ENCODE measurements at places on chromosomes 11 and 22.

- DNase-seq = no peak
Observed at GRCh38 chr11:87355596-87355995, 317.9 kb downstream of the TMEM135 start.

GRCh38 chr11:57325735-57326048 is 940 bp upstream of the TNKS1BP1 start:
- no peak for DNase-seq

DNA sequence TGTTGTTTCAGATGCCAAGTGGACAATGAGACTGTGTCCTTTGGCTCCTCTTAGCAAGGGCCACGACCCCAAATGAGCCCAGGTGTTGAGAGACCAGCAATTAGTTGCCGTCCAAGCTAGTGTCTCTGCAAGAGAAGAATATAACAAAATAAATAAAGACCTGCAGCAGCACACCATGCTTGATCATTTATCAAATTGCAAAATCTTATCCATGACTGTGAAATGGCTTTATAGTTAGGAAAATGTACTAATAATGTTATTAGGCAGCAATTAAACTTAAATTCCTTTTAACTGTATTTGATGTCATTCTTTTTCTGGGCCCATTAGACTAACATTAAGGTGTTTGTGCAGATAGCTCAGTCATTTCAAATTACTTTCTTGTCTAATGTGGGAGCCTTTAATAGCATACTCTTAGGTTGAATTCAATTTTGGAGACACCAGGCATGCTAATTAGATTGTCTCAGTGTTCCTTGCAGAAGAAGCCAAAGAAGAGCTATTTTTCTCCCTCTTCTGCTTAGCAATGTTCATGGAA is 176.1 kb downstream of the RRAS2 start:
- DNase-seq = no peak

GRCh38 chr11:15882876-15883454 is 473.4 kb downstream of the SOX6 start:
- DNase-seq = no peak

DNA sequence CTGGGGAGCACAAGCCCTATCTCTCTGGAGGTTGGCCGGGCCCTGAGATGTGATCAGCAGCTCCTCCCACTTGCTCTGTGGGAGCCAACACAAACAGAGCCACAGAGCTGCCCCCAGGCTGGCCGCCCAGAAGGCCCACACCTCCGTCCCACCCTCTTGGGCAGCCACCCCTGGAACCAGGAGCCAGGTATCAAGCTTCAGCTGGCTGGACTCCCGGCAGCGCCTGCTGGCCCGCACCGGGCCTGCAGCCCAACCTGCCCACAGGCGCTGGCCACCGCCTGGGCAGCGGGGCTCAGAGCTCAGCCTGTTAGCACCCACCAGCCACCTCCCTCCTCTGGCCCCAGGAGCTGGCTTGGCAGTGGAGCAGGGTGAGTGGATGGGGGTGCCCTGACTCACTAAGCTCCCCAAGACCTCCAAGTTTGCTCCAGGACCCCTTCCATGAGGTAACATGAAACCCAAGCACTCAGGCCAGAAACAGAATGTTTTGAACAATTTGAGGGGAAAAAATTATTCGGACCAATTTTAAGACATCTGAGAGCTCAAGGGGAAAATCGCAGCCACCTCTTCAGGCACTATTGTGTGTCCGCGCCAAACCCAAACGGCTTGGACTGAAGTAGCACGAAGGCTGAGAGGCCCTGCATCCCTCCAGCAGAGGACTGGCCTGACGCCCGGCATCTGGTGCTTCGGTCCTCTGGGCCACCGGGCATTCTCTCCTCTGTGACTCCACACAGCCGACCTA is 450.8 kb downstream of the SOX6 start:
- no peak for DNase-seq

DNA sequence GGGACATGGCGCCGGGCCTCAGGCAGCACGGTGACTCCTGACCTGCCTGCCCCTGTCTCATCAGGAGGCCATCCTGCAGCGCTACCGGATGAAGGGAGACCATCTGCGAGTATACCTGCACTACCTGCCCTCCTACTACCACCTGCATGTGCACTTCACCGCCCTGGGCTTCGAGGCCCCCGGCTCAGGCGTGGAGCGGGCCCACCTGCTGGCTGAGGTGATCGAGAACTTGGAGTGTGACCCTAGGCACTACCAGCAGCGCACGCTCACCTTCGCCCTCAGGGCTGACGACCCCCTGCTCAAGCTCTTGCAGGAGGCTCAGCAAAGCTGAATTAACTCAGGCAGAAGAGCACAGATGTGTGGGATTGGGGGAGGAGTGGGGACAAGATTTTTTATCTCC is 10.2 kb upstream of the ST3GAL4 start:
- DNase-seq = no peak

- no peak for DNase-seq
Observed at GRCh38 chr11:68940651-68941323, 37.1 kb downstream of the IGHMBP2 start.

- no peak for DNase-seq
Observed at GRCh38 chr22:30057375-30057774, 22.9 kb upstream of the HORMAD2 start.

DNA sequence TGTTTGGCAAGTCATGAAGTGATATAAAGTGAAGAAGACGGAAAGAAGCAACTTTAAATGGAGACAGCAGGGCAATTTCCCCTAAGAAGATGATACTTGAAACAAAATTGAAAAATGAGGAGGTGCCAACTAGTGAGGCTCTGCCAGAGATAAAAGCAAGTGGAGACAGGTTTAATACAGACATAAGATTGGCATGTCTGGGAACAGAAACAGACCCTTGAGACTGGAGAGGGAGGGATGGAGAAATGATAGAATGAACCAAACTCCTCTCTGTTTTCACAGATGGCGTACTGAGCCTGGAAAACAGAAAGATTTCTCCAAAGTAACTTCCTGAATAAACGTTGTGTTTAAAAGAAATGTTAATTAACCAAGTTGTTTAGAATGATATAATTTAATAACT is 354.5 kb upstream of the ANO5 start:
- no peak for DNase-seq

DNA sequence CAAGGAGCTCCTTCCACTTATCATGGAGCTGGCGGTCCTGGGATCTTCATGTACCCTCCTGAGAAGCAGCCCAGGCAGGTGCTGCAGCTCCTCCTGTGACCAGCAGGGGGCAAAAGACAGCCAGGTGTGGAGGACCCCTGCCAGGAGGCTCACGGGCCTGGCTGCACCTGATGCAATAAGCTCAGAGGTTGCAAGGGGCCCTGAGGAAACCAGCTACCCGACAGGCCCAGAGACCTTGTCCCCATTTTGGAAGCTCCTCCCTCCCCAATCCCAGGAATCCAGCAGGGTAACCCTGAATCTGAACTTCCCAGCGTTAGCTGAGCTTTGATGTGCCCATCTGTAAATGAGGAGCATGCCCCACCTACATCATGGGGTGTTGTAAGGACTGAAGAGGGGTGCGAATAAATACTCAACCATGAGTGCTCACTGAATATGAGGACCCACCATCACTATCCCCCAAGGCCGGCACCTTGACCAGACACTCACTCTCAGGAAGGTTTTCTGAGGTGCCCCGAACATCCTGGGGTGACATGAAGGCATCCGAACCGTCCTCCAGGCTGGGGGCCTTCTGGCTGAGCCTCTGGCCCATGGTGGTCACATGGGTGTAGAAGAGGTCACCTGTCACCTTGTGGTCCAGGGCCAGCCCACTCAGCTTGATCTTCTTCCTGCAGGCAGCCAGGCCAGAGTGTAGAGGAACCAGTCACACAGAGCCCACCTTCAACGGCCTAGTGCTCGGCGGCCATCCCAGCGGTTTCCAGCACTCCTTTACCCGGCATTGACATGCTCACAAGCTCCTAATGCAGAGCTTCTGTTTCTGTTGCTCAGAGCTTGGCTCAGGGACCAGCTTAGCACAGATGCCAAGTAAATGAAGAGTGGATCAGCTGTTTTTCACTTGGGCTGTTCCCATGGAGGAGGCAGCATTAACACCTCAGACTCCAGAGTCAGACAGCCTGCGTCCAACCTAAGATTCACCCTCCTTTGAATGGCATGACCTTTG is 21.7 kb downstream of the SLC43A1 start:
- DNase-seq = peak; percentile 64

GRCh38 chr11:3902441-3902840 is 47.0 kb downstream of the STIM1 start:
- no peak for DNase-seq

- no peak for DNase-seq
Observed at GRCh38 chr11:126104420-126104819, 41.8 kb upstream of the CDON start.

DNA sequence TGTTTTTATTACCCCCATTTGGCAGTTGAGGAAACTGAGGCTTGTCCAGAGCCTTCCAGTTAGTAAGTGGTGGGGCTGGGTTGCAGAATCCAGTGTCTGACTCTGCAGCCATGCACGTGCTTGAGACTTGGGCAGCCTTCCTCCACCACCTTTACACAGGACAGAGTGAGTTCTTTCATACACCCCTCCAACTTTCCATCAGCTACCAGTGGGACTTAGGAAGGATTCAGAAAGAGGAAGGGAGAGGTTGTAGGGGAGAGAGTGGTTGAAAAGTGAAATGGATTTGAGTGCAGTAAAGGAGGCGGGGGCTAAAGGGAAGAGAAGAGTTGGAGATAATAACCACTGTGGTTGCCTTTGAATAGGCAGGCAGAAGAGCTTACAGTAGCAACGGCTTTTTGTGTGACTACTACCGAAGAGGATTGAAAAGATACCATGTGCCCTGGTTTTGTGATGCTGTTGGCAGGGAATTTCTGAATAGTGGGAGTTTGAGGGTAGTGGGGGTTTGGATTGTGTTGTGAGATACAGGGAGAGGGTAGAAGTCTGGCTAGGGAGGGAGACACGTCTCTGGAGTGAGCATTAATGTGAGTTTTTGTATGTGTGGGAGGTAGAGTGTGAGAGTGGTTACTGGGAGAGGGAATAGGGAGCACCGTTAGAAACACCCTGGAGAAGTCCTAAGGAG is 1.7 kb downstream of the UVRAG start:
- DNase-seq = no peak

DNA sequence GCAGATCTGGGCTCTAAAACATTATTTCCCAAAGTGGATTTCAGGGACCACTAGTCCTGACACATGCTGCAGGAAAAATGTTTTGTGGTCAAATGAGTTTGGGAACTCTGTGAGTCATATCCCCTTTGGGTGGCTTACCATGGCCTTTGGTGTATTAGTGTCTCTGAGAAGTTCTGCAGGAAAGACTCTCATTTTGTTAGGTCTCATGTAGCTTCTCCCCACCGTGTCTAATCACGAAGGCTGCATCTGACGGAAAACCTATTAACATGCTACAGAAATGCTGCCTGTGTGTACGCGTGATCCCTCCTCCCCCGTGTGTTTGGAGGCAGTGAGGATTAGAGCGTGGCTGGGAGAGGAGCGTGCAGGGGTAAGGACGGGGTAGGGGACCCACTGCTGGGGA is 191.7 kb downstream of the ST3GAL4 start:
- DNase-seq = no peak

- no peak for DNase-seq
Observed at GRCh38 chr22:32123657-32124056, 35.4 kb downstream of the C22orf42 start.

- no peak for DNase-seq
Observed at GRCh38 chr11:95135155-95135554, 45.5 kb downstream of the ENDOD1 start.

- no peak for DNase-seq
Observed at GRCh38 chr22:43520632-43521039, 108.8 kb downstream of the MPPED1 start.

DNA sequence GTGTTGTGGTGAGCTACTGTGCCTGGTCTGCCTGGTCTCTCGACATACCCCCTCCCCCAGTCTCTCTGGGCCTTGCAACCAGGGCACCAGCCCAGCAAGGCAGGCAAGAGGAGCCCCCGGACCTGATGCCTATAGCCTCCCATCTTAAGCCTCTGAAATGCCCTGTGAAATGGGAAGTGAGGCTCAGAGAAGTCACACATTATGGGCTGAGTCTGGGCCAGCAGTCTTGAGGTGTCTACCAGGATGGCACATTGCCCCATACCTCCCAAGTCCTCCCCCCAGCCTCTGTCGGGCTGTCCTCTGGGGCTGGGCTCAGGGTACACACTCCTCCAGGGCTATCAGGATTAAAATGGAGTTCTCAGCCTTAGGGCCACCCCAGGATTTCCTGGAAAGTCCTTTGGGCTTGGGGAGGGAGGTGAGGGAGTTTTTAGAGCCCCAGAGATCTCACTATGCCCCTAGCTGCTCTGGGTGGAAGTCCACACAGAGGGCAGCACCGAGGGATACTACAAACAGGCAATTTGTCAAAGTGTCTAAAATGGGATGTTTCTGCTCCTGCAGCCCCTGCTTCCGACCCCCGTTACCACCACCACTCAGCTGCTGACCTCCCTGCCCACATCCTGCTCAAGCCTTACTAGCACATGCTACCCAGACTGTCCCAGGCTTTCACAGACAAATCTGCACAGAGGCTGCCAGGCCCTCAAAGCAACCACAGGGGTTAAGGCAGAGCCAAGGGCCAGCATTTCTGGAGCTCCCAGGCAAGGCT is 3.1 kb upstream of the SH3BP1 start:
- DNase-seq = no peak

DNA sequence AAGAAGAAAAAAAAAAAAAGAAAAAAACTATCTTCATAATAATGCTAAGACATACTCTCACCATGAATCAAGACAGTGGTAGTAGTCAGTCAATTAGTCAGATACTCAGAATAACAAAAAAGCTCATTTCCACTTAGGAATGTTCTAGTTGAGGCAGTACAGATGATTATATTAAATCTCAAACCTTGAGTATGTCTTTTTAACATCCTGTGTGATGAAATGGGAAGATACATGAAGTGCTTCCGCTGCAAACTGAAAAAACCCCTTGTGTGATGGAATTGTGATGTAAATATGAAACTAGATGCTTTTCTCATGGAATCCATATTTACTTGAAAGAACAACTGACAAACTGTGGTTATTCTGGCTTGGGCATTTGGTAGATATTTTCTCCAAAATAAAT is 13.7 kb downstream of the AMOTL1 start:
- no peak for DNase-seq

DNA sequence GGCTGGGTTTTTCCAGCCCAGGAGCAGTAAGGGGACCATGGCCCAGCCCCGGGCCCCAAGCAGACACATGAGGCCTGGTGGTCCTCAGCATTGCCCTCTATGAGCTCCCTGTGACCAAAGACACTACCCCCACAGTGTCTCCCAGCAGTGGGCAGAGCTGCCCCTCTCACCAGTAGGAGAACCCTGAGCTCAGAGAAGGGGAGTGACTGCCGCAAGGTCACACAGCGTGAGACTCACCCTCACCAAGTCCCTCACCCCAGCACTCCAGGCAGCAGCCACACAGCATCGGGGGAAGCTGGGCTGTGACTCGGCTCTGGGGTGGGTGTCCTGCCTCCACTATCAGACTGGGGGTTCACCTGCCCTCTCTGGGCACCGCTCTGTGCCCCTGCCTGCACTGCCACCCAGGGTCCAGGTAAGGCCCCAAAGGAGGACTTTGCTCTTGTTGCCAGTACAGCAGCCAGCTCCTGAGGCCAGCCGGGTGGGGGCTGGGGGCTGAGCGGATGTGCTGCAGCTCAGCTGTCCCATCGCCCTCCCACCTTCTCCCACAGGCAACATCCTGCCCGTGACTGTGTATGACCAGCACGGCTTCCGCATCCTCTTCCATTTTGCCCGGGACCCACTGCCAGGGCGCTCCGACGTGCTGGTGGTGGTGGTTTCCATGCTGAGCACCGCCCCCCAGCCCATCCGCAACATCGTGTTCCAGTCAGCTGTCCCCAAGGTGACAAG is 7.9 kb upstream of the SH3BP1 start:
- DNase-seq = no peak

Data from stimulated activated CD8-positive, alpha-beta memory T cell treated with anti-CD3 and anti-CD28 coated beads, Interleukin-7, amount 100 ng/mL, for 1 hour (primary cell).